IMR-90 (cell line): ENCODE measurements at places on chromosomes 16 and 17. TPM values are rescaled to one million over a fixed set of nuclear protein-coding genes. Genes with fewer than 3 reads are reported as not detected.
A peak's percentile ranks its signal among the peaks of the same experiment; 100 is the strongest.

DNA sequence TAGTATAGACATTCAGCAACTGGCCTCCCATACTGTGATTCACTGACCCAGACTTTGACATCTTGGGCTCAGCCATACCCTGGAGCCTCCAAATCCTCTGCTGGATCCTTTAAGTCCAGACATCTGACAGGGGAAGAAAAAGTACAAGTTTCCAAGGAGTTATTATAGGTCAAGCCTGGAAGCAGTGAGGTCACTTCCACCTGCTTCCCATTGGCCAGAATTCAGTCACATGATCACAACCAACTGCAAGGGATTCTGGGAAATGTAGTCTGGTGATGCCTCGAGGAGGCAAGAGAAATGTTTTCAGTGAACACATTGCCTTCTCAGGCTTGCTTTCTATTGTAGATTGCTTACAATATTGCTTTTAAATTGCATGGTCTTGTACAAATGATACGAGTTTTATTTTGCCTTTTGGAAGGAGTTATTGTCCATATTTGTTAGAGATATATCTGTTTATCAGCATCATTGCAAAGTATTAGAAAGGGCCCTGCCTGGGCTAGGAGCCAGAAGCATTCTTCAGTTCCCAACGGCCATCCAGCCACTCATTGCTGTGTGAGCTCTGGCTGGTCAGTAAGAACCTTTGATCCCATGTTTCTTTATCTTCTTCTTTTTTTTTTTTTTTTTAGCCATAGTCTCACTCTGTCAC, 696.9 kb downstream of the WWOX start:
- H3K4me1 ChIP-seq = no peaks in the 10 kb centered on the region
- no peak overlapping the region for H3K4me3 ChIP-seq
- H3K27ac ChIP-seq = no peak overlapping the region
- no peaks in the 10 kb centered on the region for H3K36me3 ChIP-seq
- H3K27me3 ChIP-seq = no peaks in the 10 kb centered on the region

DNA sequence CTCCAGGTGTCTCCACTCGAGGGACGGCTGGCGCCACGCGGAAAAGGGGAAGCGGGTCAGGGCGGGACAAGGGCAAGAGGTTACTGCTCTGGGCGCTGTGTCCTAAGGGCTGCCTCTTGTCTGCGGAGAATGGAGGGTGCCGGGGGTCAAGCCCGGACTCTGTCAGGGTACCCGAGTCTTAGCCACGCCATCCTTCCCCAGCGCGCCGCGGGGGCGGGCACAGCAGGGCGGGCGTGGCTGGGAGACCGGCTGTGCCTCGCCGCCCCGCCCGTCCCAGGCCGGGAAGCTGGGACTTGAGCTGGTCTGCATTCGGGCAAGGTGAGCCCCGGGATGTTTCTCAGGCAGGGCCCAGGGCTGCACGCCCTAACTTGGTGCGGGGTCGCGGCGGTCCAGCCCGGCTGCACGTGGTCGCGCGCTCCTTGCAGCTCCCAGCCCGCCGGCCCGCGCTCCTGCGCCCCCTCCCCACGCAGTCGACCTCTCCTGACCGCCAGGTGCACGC, 6.2 kb upstream of the ACTG1 start:
- H3K4me3 ChIP-seq = peak overlapping the region; percentile 33
- DNase-seq = no peak
- no peaks in the 10 kb centered on the region; the same call in 1 of the 2 replicates for H3K36me3 ChIP-seq

- no peak overlapping the region for H3K4me3 ChIP-seq
- H3K4me1 ChIP-seq = no peaks in the 10 kb centered on the region
- H3K36me3 ChIP-seq = no peaks in the 10 kb centered on the region
These were observed 69.8 kb upstream of the IRX3 start for GRCh38 chr16:54356391-54356790.

GRCh38 chr17:17416400-17417360, 60.1 kb upstream of the MED9 start:
- H3K27ac ChIP-seq = peak overlapping the region; percentile 71
- no peaks in the 10 kb centered on the region for H3K36me3 ChIP-seq
- peaks cover 27% of the 10 kb centered on the region for H3K4me1 ChIP-seq
- DNase-seq = peak; percentile 87

Gene GAN
- 5.7 and 9.2 TPM in 2 replicates for total RNA-seq

Gene CBLN1
- not detected in 2 replicates for total RNA-seq

DNA sequence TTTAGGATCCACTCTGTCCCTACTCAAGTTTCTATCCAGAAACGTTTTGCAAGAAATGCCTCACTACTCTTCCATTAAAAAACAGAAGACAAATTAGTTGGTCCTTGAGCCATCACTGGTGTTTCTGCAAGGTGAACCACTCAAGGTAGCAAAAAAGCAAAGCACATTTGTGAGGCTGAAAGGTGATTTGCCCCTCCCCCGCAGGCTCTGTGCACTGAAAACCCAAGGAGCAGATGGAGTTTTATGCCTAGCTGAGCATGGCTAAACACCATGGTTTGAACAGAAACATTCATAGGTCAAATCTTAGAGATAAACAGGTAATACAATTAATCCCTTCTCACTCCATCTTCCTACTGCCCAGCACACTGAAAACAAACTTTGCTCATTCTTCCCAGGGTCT, 538.2 kb upstream of the CDH5 start:
- H3K4me3 ChIP-seq = no peak overlapping the region
- DNase-seq = no peak
- peaks cover 23% of the 10 kb centered on the region for H3K27me3 ChIP-seq
- H3K36me3 ChIP-seq = no peaks in the 10 kb centered on the region
- no peak overlapping the region for H3K27ac ChIP-seq

- peak overlapping the region; percentile 99 for H3K27ac ChIP-seq
- H3K36me3 ChIP-seq = no peaks in the 10 kb centered on the region
- DNase-seq = peak; percentile 94
- peaks cover 8% of the 10 kb centered on the region for H3K4me1 ChIP-seq
- no peak overlapping the region for H3K4me3 ChIP-seq
- H3K27me3 ChIP-seq = no peaks in the 10 kb centered on the region
These were observed 119.6 kb upstream of the PMFBP1 start for GRCh38 chr16:72291531-72291981.

Gene TELO2
- 5.8 and 6.6 TPM in 2 replicates for total RNA-seq

GRCh38 chr17:74677558-74678466, 34.9 kb downstream of the CD300LF start:
- H3K4me1 ChIP-seq = no peaks in the 10 kb centered on the region
- peak; percentile 2 for DNase-seq
- no peak overlapping the region for H3K4me3 ChIP-seq

Gene KRT17
- 2.5 TPM in 2 replicates for total RNA-seq

DNA sequence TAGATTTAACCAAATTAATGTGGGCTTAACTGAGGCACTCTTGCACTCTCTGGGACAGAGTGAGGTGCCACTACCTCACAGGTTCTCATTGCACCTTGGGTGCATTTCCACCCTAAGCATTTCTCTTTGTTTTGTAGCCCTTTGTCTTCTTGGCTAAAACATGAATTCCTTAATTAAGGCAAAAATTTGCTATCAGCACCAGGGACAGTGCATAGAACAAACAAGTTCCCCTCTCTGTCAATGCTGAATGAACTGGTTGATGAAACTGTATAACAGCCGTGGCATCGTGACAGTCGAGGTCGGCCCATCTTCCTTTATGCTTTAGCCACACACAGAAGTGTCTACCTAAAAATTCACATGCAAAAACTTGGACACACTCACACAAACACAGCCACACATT, 74.8 kb downstream of the HS3ST2 start:
- peak; percentile 3 for DNase-seq
- no peak overlapping the region for H3K4me3 ChIP-seq
- H3K4me1 ChIP-seq = no peaks in the 10 kb centered on the region

Gene NPIPA7
- total RNA-seq = 0.36 TPM in 1 of 2 replicates, not detected in the other

DNA sequence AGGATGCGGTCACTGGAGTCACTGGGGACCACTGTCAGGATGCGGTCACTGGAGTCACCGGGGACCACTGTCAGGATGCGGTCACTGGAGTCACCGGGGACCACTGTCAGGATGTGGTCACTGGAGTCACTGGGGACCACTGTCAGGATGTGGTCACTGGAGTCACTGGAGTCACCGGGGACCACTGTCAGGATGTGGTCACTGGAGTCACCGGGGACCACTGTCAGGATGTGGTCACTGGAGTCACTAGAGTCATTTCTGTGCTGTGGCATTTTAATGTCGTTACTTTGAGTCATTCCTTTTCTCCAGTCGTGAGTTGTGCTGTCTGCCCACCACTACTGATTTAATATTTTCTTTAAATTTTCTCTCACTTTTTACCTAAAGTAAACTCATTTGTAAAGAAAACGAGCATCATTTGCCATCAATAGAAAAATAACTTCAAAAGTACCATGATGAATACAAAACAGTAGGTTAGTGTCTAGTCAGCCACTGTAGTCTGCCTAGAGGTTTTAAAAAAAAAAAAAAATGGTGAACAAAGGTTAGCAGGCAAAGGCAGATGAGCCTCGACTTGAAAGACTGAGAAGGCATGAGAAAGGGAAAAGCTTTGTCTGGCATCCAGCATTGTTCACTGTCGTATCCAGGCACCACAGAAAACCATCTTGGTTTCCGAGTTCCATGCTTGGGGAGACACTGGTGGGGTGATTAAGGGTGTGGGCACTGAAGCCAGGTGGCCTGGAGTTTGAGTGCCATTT, 346.6 kb downstream of the SNX29 start:
- H3K27me3 ChIP-seq = no peaks in the 10 kb centered on the region
- no peak for DNase-seq
- H3K36me3 ChIP-seq = no peaks in the 10 kb centered on the region

DNA sequence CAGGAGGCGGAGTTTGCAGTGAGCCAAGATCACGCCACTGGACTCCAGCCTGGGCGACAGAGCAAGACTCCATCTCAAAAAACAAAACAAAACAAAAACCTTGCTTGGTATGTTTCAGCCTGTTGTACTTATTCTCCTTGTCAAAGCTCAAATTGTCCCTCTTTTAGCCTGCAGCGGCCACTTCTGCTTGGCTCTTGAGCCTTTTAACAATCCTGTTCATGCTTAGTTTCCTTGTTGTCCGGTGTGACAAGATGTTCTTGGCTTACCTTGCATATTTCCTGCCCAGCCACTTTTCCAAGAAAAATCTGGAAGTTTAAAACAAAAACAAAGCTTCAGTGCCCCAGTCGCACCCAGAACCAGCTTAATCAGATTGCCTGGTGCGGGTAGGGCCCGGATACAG, 81.0 kb downstream of the ABCC1 start:
- H3K4me1 ChIP-seq = peaks cover 36% of the 10 kb centered on the region
- H3K36me3 ChIP-seq = peaks cover 56% of the 10 kb centered on the region
- DNase-seq = no peak
- H3K27ac ChIP-seq = peak overlapping the region; percentile 96
- H3K4me3 ChIP-seq = no peak overlapping the region

DNA sequence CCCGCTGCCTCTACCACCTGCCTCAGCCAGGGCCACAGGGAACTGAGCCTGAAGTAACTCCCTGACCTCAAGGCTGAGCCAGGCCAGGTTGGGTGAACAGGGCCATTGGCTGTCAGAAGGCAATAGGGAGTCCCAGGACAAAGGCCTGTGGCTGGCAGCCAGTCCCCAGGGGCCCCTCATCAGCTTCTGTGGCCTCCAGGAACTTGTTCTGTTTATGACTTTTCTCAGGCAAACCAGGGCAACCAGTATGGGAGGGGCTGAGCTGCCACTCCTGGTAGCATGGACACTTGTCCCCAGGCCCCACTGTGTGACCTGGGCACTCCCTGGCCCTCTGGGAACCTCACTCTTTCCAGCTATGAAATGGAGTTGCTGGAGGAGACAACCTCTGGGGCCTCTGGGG, 40.1 kb downstream of the CPNE2 start:
- H3K27me3 ChIP-seq = no peaks in the 10 kb centered on the region
- DNase-seq = no peak
- no peaks in the 10 kb centered on the region; the same call in 1 of the 2 replicates for H3K36me3 ChIP-seq
- no peaks in the 10 kb centered on the region for H3K4me1 ChIP-seq
- H3K4me3 ChIP-seq = no peak overlapping the region
- H3K27ac ChIP-seq = no peak overlapping the region

GRCh38 chr17:78842881-78843565, 2.4 kb upstream of the USP36 start:
- H3K27ac ChIP-seq = no peak overlapping the region
- no peaks in the 10 kb centered on the region; the same call in 1 of the 2 replicates for H3K36me3 ChIP-seq
- no peak overlapping the region for H3K4me3 ChIP-seq
- H3K4me1 ChIP-seq = peaks cover 11% of the 10 kb centered on the region
- H3K27me3 ChIP-seq = no peaks in the 10 kb centered on the region

GRCh38 chr16:81366316-81366932, 51.7 kb downstream of the GAN start:
- no peak overlapping the region for H3K4me3 ChIP-seq
- no peaks in the 10 kb centered on the region for H3K27me3 ChIP-seq
- H3K36me3 ChIP-seq = peaks cover 30% of the 10 kb centered on the region
- no peak overlapping the region for H3K27ac ChIP-seq
- no peaks in the 10 kb centered on the region for H3K4me1 ChIP-seq
- DNase-seq = peak; percentile 59

Gene STH
- not detected in 2 replicates for total RNA-seq

- H3K4me3 ChIP-seq = no peak overlapping the region
- peaks cover 13% of the 10 kb centered on the region for H3K4me1 ChIP-seq
- peaks cover 6% of the 10 kb centered on the region; the same call in 1 of the 2 replicates for H3K27me3 ChIP-seq
- DNase-seq = peak; percentile 65
- no peaks in the 10 kb centered on the region for H3K36me3 ChIP-seq
- no peak overlapping the region for H3K27ac ChIP-seq
These were observed 5.0 kb downstream of the NOG start for GRCh38 chr17:56598466-56598865.

GRCh38 chr17:50426814-50427787, 1.1 kb downstream of the ACSF2 start:
- H3K4me1 ChIP-seq = peaks cover 26% of the 10 kb centered on the region
- H3K27me3 ChIP-seq = no peaks in the 10 kb centered on the region
- DNase-seq = peak; percentile 37
- peaks cover 3% of the 10 kb centered on the region; the same call in 1 of the 2 replicates for H3K36me3 ChIP-seq

GRCh38 chr16:64089697-64090096, 1032.2 kb downstream of the CDH11 start:
- no peak overlapping the region for H3K27ac ChIP-seq
- no peaks in the 10 kb centered on the region for H3K36me3 ChIP-seq
- peaks cover 4% of the 10 kb centered on the region; the same call in 1 of the 2 replicates for H3K4me1 ChIP-seq
- H3K4me3 ChIP-seq = no peak overlapping the region
- no peaks in the 10 kb centered on the region for H3K27me3 ChIP-seq

Gene FBXO31
- total RNA-seq = 10.4 and 10.6 TPM in 2 replicates

Gene VPS35L
- 20.3 and 28.0 TPM in 2 replicates for total RNA-seq

Gene ZNF785
- total RNA-seq = 2.8 and 2.9 TPM in 2 replicates

GRCh38 chr16:59432896-59433295, 698.8 kb upstream of the GOT2 start:
- DNase-seq = no peak
- no peak overlapping the region for H3K4me3 ChIP-seq
- no peaks in the 10 kb centered on the region for H3K27me3 ChIP-seq
- no peak overlapping the region for H3K27ac ChIP-seq
- H3K36me3 ChIP-seq = no peaks in the 10 kb centered on the region
- H3K4me1 ChIP-seq = no peaks in the 10 kb centered on the region

- H3K27me3 ChIP-seq = no peaks in the 10 kb centered on the region
- peaks cover 17% of the 10 kb centered on the region for H3K4me1 ChIP-seq
- no peak for DNase-seq
- H3K36me3 ChIP-seq = no peaks in the 10 kb centered on the region
These were observed 43.6 kb downstream of the NUP93 start for GRCh38 chr16:56773532-56773931.

Gene TBC1D3E
- total RNA-seq = not detected in 2 replicates

GRCh38 chr16:47449788-47450187, 11.1 kb downstream of the ITFG1 start:
- no peak overlapping the region for H3K27ac ChIP-seq

- no peak overlapping the region for H3K27ac ChIP-seq
- H3K4me1 ChIP-seq = no peaks in the 10 kb centered on the region
- no peaks in the 10 kb centered on the region for H3K27me3 ChIP-seq
- no peak overlapping the region for H3K4me3 ChIP-seq
These were observed 8.5 kb downstream of the MSI2 start for GRCh38 chr17:57264776-57265175.

Gene WSCD1
- under 0.01 TPM in 1 of 2 replicates, not detected in the other for total RNA-seq
